Activated CD4-positive, alpha-beta T cell treated with anti-CD3 and anti-CD28 coated beads, Interleukin-2, amount 10 ng/mL, durations not matched to agents 7 days and 5 days (primary cell): ENCODE measurements at places on chromosomes 13 and 19. TPM values are rescaled to one million over a fixed set of nuclear protein-coding genes. Genes with fewer than 3 reads are reported as not detected.

DNA sequence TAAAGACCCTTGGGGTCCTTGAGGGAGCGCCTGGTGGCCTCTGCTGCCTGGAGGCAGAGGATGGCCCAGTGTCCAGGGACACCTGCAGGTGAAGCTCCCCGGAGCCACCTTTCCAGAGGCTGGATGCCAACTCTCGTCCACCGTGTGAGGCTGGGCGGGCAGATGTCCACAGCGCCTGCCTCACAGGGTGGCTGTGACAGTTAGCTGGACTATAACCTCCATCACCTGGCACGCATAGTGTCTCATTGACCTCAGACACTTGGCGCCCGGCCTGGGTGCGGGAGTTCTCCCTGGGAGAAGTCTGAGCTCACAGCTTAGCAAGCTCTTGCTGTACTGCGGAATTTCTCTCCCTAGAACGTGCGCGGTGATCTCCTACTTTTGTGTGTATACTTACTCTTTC is 9.8 kb downstream of the BICRA start:
- peaks cover 11% of the 10 kb centered on the region for H3K36me3 ChIP-seq
- no peak for DNase-seq
- no peaks in the 10 kb centered on the region for H3K27me3 ChIP-seq
- H3K4me1 ChIP-seq = peaks cover 15% of the 10 kb centered on the region
- H3K4me3 ChIP-seq = no peak overlapping the region

DNA sequence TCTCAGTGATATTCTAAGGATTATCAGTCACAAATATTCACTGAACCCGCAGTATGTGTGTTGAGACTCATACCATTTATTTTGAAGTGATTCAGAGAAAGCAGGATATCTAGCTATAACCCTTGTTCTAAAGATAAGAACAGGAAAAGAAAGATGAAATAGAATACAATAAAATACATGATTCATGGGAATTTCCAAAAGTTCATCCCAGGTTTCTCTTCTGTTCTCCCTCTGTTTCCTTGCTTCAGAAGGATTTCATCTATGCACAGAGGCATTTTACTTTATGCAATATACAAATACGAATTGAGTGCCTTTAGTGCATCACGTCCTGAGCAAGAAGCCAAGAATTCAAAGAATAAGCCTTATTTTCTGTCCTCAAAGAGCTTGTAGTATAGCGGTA is 274.4 kb upstream of the GPC6 start:
- no peak overlapping the region for H3K27ac ChIP-seq
- H3K27me3 ChIP-seq = no peaks in the 10 kb centered on the region
- H3K4me3 ChIP-seq = no peak overlapping the region
- no peaks in the 10 kb centered on the region for H3K4me1 ChIP-seq

- H3K27me3 ChIP-seq = peaks cover 31% of the 10 kb centered on the region
- no peak within 1 kb of the TSS for H3K4me3 ChIP-seq
- DNase-seq = no peak
- no peaks in the 10 kb centered on the region for H3K36me3 ChIP-seq
Observed at GRCh38 chr13:67229481-67230403, at the start of gene PCDH9. TSS of gene PCDH9 (minus strand) at chr13:67230336. CDS start at chr13:67228440, 1,896 bp downstream.

- H3K27ac ChIP-seq = no peak overlapping the region
- H3K36me3 ChIP-seq = no peaks in the 10 kb centered on the region
Observed at GRCh38 chr13:78753435-78753834, 94.5 kb upstream of the OBI1 start.

DNA sequence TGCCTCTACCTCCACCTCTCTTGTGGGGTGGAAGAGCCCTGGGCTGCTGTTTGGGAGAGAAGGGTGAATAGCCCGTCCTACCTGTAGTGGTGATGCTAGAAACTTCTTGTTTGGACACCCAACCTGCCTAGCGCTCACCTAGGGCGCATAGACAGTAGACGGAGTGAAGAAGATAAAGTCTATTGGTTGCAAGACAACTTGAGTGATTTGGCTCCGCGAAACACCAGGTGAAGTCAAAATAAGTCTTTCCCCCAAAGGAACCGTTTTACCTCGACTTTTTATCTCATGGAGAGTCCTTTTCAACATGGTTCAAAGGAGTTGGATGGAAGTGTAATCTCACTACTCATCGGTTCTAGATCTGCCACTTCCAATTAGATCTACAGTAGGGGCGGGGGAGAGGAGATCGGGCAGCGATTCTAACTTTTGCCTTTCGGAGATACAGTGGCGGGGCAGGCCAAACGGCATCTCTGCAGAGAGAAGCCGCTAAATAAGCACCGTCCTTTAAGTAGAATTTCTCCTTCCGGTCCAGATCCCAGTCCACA is 694 bp upstream of the ZIC5 start:
- H3K36me3 ChIP-seq = peaks cover 11% of the 10 kb centered on the region
- H3K27me3 ChIP-seq = peaks cover 76% of the 10 kb centered on the region
- DNase-seq = no peak
- peak overlapping the region; percentile 4 for H3K27ac ChIP-seq
- H3K4me1 ChIP-seq = peaks cover 14% of the 10 kb centered on the region
- H3K4me3 ChIP-seq = peak overlapping the region; percentile 32

- DNase-seq = no peak
- H3K4me3 ChIP-seq = no peak overlapping the region
- no peaks in the 10 kb centered on the region for H3K27me3 ChIP-seq
- H3K27ac ChIP-seq = no peak overlapping the region
- peaks cover 44% of the 10 kb centered on the region for H3K36me3 ChIP-seq
Observed at GRCh38 chr19:58392945-58393724, 2.3 kb upstream of the RNF225 start.

- H3K27ac ChIP-seq = no peak overlapping the region
- H3K27me3 ChIP-seq = no peaks in the 10 kb centered on the region
- H3K36me3 ChIP-seq = peaks cover 5% of the 10 kb centered on the region
- H3K4me1 ChIP-seq = peaks cover 45% of the 10 kb centered on the region
Observed at GRCh38 chr13:24615114-24615513, 65.1 kb upstream of the ATP12A start.

- H3K36me3 ChIP-seq = peaks cover 10% of the 10 kb centered on the region
- no peak for DNase-seq
- no peaks in the 10 kb centered on the region for H3K27me3 ChIP-seq
- no peak overlapping the region for H3K4me3 ChIP-seq
Observed at GRCh38 chr19:47370045-47370611, 21.0 kb downstream of the DHX34 start.

GRCh38 chr13:103133556-103133955 is 67.3 kb upstream of the SLC10A2 start:
- H3K4me1 ChIP-seq = no peaks in the 10 kb centered on the region
- no peaks in the 10 kb centered on the region for H3K36me3 ChIP-seq
- no peak overlapping the region for H3K4me3 ChIP-seq
- no peak overlapping the region for H3K27ac ChIP-seq
- no peaks in the 10 kb centered on the region for H3K27me3 ChIP-seq
- DNase-seq = no peak

- no peak overlapping the region for H3K4me3 ChIP-seq
- DNase-seq = no peak
- no peaks in the 10 kb centered on the region for H3K36me3 ChIP-seq
- no peak overlapping the region for H3K27ac ChIP-seq
Observed at GRCh38 chr19:29926801-29927200, 15.2 kb upstream of the URI1 start.

GRCh38 chr19:38145623-38146022 is 78.4 kb downstream of the DPF1 start:
- no peaks in the 10 kb centered on the region for H3K27me3 ChIP-seq
- no peaks in the 10 kb centered on the region for H3K4me1 ChIP-seq
- DNase-seq = no peak
- H3K27ac ChIP-seq = no peak overlapping the region
- H3K36me3 ChIP-seq = no peaks in the 10 kb centered on the region

DNA sequence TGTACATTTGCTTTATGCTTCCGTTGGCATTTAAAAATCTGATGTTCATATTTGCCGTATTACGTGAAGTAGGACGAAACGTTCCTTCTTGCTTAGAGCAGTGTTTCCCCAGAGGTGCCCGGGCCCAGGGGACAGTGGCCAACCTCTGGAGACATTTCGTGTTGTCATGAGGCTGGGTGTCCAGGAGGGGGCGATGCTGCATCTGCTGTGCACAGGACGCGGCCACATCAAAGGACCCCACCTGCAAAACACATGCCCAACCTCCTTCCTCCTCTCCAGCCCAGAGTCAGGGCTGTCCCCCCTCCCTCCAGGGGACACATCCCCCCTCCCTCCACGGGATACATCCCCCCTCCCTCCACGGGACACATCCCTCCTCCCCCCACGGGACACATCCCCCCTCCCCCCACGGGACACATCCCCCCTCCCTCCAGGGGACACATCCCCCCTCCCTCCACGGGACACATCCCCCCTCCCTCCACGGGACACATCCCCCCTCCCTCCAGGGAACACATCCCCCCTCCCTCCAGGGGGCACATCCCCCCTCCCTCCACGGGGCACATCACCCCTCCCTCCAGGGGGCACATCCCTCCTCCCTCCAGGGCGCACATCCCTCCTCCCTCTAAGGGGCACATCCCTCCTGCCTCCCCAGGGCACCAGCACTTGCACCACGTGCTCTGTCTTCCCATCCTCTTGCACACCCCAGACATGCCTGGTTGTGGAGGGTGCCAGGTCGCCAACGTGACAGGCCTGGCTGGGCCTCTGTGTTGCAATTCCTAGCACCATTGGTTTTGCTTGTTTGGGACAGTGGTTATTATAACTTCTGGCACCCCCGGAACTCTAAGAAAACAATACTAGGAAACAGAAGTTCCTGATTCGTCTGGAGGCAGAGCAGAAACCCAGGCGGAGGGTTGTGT is 46.7 kb downstream of the GAS6 start:
- H3K36me3 ChIP-seq = peaks cover 15% of the 10 kb centered on the region
- H3K4me3 ChIP-seq = peak overlapping the region; percentile 96
- H3K27me3 ChIP-seq = no peaks in the 10 kb centered on the region
- peaks cover 22% of the 10 kb centered on the region for H3K4me1 ChIP-seq
- H3K27ac ChIP-seq = peak overlapping the region; percentile 81

DNA sequence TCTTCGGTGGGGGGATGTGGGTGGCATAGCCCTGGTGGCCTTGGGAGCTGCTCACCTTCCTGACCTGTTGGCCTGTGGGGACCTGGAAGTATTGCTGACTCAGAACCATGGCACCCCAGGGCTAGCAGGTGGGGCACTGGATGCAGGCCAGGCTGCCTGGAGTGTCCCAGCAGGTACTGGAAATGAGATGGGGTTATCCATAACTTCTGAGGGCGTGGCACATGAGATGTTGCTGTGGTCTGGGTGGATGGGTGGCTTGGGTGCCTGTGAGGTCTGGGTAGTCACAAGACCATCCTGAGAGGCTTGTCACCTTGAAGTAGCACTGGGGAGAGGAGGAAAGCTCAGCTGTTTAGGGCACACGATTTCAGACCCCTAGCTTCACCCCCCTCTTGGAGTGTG is 636 bp upstream of the RNF225 start:
- H3K27ac ChIP-seq = no peak overlapping the region
- H3K4me1 ChIP-seq = peaks cover 29% of the 10 kb centered on the region
- H3K27me3 ChIP-seq = no peaks in the 10 kb centered on the region
- H3K4me3 ChIP-seq = no peak overlapping the region
- DNase-seq = no peak
- peaks cover 33% of the 10 kb centered on the region for H3K36me3 ChIP-seq

DNA sequence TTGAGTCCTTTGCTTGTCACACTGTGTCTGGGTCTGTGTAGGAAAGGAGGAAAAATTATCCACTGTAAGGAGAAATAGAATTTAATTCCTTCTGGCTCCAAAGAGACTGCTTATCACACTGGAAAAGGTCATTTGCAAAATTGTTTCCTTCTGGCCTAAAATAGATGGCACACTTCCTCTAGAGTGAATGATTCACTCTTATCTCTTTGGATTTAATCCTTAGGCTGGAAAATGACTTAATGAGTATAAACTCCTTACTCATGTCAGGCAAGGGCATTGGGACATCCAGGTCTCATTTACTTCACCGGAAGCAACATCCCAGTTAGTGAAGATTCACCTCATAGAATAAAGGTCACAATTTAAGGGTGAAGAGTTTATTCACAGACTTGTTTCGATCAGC is 293.6 kb downstream of the OXGR1 start:
- no peak for DNase-seq
- H3K36me3 ChIP-seq = no peaks in the 10 kb centered on the region
- no peaks in the 10 kb centered on the region for H3K4me1 ChIP-seq
- H3K27me3 ChIP-seq = no peaks in the 10 kb centered on the region
- no peak overlapping the region for H3K4me3 ChIP-seq

GRCh38 chr13:64165826-64166225 is 2750.2 kb upstream of the PCDH20 start:
- no peaks in the 10 kb centered on the region for H3K4me1 ChIP-seq
- no peaks in the 10 kb centered on the region for H3K36me3 ChIP-seq
- DNase-seq = no peak
- no peak overlapping the region for H3K4me3 ChIP-seq
- no peak overlapping the region for H3K27ac ChIP-seq

DNA sequence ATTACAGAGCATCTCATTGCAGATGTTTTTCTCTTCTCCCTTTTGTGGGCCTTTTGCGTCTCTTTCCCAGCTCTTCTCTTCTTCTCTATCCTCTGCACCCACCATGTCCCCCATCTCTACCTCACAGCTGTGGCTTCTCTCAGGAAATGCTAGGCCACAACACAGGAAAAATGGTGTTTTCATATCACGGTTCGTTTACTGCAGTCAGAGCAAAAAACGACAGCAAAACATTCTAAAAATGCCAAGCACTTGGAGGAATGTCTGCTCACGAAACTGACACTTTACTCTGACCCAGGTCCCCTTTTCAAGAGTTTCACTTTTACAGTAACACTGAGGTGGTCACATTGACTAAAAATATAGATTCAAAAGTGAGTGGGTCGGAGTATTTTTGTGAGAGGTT is 152.2 kb downstream of the DCT start:
- peak; percentile 35 for DNase-seq
- peaks cover 31% of the 10 kb centered on the region for H3K36me3 ChIP-seq
- H3K27ac ChIP-seq = peak overlapping the region; percentile 84
- peaks cover 10% of the 10 kb centered on the region for H3K27me3 ChIP-seq

The ZNF132 gene
- 4.8 TPM for total RNA-seq

The RUBCNL gene
- total RNA-seq = not detected

The FXYD1 gene
- total RNA-seq = 1.0 TPM

The ZNF700 gene
- 22.1 TPM for total RNA-seq

The SYMPK gene
- total RNA-seq = 91.0 TPM

The PCDH17 gene
- total RNA-seq = not detected
